Transverse colon (tissue), 4 donors: ENCODE measurements at places on chromosomes 4 and X. TPM values are rescaled to one million over a fixed set of nuclear protein-coding genes. Genes with fewer than 3 reads are reported as not detected.
A peak's percentile ranks its signal among the peaks of the same experiment; 100 is the strongest.

DNA sequence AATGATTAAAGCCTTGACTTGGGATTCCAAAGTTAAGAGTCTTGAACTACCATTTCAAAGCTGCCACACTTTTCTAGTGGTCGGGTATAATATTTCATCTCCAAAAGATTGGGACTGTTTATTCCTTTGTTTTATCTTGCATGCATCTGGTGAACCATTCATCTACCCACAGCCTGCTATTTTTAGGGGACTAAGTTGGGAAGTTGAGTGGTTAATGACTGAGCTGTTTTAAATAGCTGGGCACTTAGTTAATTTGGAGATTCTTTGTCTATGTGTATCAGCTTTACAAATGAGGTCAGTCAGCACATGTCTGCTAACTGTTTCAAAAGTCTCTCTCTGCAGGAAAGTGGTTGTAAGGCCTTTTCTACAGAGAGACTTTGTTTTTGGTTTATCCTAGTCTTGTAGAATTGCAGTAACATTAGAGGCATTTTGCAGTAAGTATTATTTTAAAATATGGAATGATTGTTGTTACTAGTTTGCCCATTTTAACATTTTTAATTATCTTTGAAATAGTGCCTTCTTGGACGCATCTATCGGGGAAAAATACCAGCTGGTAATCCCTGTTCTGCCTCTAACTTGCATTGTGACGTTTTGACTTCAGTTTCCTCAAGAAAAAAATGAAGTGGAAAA, 8.2 kb downstream of the BMP2K start:
- H3K36me3 ChIP-seq = no peaks in the 10 kb centered on the region
- no peak for DNase-seq
- H3K4me3 ChIP-seq = no peak overlapping the region

GRCh38 chr4:168357941-168358340, 39.4 kb upstream of the DDX60 start:
- H3K27me3 ChIP-seq = no peaks in the 10 kb centered on the region
- H3K4me3 ChIP-seq = no peak overlapping the region
- H3K4me1 ChIP-seq = no peaks in the 10 kb centered on the region
- DNase-seq = no peak
- peaks cover 31% of the 10 kb centered on the region for H3K36me3 ChIP-seq
- H3K27ac ChIP-seq = no peak overlapping the region

DNA sequence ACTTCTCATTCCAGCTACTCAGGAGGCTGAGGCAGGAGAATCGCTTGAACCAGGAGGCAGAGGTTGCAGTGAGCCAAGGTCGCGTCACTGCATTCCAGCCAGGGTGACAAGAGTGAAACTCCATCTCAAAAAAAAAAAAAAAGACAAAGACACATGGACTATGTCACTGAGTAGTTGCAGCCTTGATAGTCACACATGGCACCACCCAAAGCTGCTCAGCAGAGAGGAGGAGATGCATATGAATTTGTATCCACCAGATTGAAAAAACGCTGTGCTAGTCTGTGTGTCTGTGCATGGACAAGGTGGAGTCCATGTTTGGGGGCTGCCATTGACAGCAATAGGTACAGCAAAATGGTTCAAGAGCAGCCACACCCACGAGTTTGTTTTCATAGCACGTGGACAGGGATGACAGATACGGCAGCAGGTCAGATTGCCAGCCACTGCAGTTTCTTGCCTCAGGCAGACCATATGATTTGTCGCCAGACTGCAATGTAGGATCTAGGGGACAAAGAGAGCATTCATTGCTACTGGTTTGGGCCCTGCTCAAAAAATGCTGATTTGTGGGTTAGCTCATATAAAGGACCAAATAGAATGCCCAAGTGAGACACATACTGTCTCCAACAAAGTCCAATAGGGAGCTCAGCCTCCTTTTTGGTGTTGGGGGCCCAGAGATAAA, 89.9 kb downstream of the CEP135 start:
- H3K4me1 ChIP-seq = no peaks in the 10 kb centered on the region
- no peak overlapping the region for H3K27ac ChIP-seq
- no peaks in the 10 kb centered on the region for H3K27me3 ChIP-seq
- no peaks in the 10 kb centered on the region for H3K36me3 ChIP-seq

DNA sequence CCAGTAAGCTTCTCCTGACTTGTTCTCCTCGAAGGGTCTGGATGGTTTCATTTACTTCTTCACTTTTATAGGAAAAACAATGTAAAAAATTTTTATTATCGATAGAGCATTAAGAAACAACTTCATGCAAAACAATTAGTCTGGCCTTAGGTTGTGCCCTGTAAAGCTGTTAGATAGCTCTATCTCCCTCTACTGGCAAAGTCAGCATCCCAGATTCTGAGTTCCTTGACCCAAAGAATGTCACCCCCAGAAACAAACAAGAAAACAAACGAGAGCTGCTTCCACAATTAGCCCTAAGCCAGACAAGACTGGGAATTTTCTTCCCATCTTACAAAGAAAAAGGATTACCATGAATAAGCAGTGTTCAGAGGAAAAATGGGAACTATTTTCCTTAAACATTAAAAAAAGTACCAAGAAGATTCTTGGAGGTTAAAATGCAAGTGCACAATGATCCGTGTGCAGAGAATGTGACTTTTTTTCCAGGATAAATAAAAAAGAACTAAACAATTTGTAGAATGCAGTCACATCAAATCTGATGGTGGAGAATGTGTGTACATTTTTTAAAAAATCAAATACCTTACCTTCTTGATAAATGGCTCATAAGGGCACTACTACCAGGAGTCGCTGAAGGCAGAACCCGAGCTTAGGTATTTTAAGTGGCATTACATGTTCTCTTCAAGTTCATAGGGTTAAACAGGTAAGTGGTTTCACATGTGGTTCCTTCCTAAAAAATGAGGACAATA, 293.2 kb downstream of the FBXO8 start:
- no peak overlapping the region for H3K4me3 ChIP-seq
- no peaks in the 10 kb centered on the region for H3K27me3 ChIP-seq
- DNase-seq = no peak
- H3K4me1 ChIP-seq = no peaks in the 10 kb centered on the region
- no peak overlapping the region for H3K27ac ChIP-seq
- H3K36me3 ChIP-seq = no peaks in the 10 kb centered on the region

- H3K27me3 ChIP-seq = no peaks in the 10 kb centered on the region
- DNase-seq = no peak
- H3K4me1 ChIP-seq = peaks cover 12% of the 10 kb centered on the region
- no peaks in the 10 kb centered on the region for H3K36me3 ChIP-seq
- no peak overlapping the region for H3K4me3 ChIP-seq
- no peak overlapping the region for H3K27ac ChIP-seq
Observed at GRCh38 chrX:43552703-43553102, 103.4 kb upstream of the MAOA start.

- no peak overlapping the region for H3K4me3 ChIP-seq
- no peaks in the 10 kb centered on the region for H3K36me3 ChIP-seq
- H3K4me1 ChIP-seq = peaks cover 10% of the 10 kb centered on the region
- H3K27ac ChIP-seq = no peak overlapping the region
- DNase-seq = no peak
Observed at GRCh38 chr4:68738036-68738435, 67.6 kb upstream of the UGT2B15 start.

DNA sequence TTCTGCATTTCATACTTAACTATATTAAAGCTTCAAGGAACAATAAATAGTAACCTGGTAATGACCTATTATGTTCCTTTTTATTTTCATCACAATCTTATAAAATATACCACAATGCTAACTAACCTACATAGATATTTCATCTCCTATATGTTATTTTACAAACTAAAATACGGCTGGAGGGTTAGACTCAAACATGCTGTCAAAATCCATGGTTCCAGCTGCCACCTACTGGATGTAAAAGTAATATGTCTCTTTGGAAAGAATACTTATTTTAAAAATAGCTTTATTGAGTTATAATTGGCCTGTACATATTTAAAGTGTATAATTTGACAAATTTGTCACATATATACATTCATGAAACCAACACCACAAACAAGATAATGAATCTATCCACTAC, 15.0 kb downstream of the RGN start:
- H3K4me1 ChIP-seq = no peaks in the 10 kb centered on the region
- no peak overlapping the region for H3K4me3 ChIP-seq
- no peaks in the 10 kb centered on the region for H3K36me3 ChIP-seq

DNA sequence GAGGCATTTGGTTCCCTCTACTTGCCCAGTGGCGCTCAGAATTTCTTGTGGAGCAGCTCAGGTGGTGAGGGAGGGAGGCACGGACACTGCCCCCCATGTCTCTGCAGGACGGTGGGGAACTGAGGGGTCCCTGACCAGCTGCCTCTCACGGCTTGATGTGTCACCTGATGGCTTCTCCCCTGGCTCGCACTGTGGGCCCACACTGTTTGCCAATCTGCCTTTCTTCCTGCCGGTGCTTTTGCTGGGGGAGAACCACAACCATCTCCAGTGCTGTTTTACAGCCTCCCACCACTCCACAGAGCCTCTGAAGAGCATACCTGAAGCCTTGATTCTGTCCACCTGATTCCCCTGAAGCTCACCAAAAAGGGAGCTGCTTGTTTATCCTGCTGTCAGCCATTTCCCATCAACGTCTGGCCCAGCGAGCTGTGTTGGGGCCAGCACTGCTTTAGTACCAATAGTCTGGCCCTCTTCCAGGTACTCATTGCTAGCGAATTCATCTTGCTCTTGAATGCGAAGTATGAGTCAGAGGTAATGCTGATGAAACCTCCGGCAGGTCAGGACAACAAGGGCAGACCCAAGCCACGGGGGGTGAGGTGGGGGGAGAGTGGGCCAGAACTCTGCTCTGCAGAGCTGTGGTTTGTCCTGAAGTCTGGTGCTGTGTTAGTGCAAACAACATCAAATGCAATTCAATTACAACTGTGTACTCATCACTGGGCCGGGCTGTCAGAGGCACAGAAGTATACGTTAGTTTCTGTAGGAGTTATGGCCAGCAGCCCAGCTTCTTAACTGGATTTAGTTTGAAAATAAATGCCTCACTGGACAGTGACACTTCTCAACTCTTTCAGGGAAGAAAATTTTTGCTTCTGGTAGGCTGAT, 208.3 kb upstream of the JADE1 start:
- peaks cover 22% of the 10 kb centered on the region for H3K4me1 ChIP-seq
- no peak overlapping the region for H3K4me3 ChIP-seq
- H3K36me3 ChIP-seq = no peaks in the 10 kb centered on the region
- DNase-seq = peak; percentile 65

Gene IL3RA
- 4.6 TPM for total RNA-seq

DNA sequence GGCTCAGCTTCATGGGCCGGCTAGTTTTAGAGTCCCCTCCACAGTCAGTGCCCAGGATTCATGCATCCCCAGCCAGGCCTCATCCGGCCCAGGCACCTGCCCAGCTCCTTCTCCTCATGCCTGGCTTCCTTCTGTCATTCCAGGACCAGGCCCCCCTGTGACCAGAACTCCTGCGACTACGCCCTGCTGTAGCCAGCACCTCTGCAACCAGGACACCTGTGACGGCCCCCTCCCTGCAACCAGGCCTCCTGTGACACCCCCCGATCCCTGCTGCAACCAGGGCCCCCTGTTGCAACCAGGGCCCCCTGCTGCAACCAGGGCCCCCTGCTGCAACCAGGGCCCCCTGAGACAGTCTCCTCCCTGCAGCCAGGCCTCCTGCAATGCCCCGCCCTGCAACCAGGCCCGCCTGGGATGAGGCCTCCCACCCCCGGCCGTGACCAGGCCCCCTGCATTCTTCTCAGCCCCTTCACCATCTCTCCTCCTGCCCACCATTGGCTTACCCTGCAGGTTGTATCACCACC, 46.8 kb downstream of the HTRA3 start:
- H3K36me3 ChIP-seq = no peaks in the 10 kb centered on the region
- H3K4me3 ChIP-seq = no peak overlapping the region
- no peak for DNase-seq
- peaks cover 17% of the 10 kb centered on the region for H3K4me1 ChIP-seq
- no peaks in the 10 kb centered on the region for H3K27me3 ChIP-seq

Gene TSPAN7
- 170 TPM for total RNA-seq

Gene MAP7D2
- total RNA-seq = 4.4 TPM

Gene AGA
- total RNA-seq = 5.4 TPM

Gene TDO2
- total RNA-seq = not detected

DNA sequence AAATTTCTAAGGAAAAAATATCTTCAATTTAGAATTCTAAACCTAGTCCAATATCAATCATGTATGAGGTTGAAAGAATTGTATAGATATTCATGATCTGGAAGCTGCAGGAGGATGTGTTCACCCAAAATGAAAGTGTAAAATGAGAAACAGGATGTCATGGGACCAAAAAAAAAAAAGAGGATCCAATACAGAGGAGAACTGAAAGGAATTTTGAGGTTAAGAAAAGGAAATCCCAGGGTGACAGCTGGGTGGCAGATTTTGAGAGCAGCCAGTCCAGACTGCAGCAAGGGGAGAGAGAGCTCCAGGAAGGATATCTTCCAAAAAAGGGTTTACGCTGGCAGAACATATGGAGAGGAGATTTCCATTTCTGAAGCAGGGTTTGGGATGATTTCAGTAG, 38.9 kb downstream of the TLR10 start:
- no peak overlapping the region for H3K4me3 ChIP-seq
- H3K36me3 ChIP-seq = no peaks in the 10 kb centered on the region
- no peaks in the 10 kb centered on the region for H3K27me3 ChIP-seq

GRCh38 chr4:129113434-129113833, 17.5 kb downstream of the C4orf33 start:
- no peaks in the 10 kb centered on the region for H3K27me3 ChIP-seq
- DNase-seq = no peak
- H3K4me1 ChIP-seq = no peaks in the 10 kb centered on the region
- H3K4me3 ChIP-seq = no peak overlapping the region
- H3K27ac ChIP-seq = no peak overlapping the region

DNA sequence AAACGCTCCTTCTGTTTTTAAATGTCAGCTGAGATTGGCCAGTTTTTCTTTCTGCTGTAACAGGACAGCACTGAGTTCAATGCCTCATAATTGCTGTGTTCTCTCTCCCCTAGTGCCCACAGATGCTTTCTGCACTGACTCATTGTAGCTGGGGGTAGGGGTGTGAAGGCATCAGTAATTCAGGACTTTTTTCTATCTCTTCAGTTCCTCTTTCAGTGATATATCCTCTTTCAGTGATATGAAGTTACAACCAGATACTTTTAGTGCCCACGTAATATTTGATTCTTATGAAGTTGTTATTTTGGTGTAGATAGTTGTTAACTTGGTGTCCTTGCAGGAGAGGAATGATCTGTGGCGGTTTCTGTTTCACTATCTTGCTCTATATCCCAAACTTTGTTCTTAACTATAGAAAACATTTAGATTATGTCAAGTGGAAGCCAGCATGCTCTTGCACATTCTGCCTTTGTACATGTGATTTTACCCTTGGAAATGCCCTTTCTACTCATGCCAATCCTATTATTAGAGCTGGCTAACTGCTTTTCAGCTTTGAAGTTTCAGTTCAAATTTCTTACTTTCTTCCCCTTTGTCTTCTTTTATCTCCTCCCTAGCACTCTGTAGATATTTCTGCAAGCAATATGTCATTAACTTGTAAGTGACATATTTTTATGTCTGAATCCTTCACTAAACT, 1258.4 kb downstream of the FAM133A start:
- no peak overlapping the region for H3K27ac ChIP-seq
- no peak for DNase-seq
- H3K4me3 ChIP-seq = no peak overlapping the region
- H3K27me3 ChIP-seq = no peaks in the 10 kb centered on the region
